ENCODE measurements at places on chromosomes 1 and 21. TPM values are rescaled to one million over a fixed set of nuclear protein-coding genes. Genes with fewer than 3 reads are reported as not detected.

DNA sequence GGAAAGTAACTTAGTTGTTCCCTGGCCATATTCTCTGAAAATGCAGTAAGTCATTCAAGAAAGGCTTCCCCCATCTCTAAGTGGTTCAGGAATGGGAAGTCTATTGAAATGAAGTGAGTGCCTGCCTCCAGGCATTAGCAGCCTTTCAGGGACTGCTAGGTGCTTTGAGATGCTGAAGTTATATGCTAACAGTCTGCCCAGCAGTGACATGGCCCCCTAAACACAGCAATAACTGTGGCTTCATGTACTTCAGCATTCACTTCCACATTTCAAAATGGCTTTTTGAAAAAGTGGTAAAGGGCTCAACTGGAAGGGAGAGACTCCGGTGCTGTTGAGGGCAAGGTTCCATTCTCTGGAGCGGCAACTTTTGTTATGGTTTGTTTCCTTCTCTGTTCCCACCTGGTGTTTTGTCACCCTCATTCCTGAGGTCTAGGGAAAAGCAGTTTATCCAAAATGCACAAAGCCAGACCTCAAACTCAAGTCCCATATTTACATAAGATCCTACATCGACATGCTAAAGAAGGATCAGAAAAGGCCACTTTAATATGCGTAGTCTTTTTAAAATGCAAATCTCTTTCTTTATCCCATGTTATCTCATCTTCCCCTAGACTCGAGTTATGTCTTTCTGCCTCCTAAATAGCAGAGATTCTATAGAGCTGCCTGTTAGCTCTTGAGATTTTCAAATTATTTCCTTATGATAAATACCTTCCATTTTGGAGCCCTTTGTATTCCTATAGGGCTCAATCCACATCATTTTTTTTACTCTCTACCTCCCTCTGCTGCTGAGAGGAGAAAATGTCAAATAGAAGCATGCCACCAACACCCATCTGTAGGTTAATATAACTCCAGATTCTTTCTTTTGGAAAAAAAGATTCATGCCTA lies 34.2 kb upstream of the LRRC8C start:
- no peaks in the 10 kb centered on the region for H3K36me3 ChIP-seq
- no peak overlapping the region for H3K4me3 ChIP-seq
- H3K27me3 ChIP-seq: no peaks in the 10 kb centered on the region
- H3K27ac ChIP-seq: no peak overlapping the region

- peaks cover 61% of the 10 kb centered on the region for H3K4me1 ChIP-seq
- H3K27ac ChIP-seq: peak overlapping the region; percentile 7
- H3K27me3 ChIP-seq: no peaks in the 10 kb centered on the region
- no peak for DNase-seq
Measured at GRCh38 chr1:167645625-167646414, 15.8 kb downstream of the RCSD1 start.

DNA sequence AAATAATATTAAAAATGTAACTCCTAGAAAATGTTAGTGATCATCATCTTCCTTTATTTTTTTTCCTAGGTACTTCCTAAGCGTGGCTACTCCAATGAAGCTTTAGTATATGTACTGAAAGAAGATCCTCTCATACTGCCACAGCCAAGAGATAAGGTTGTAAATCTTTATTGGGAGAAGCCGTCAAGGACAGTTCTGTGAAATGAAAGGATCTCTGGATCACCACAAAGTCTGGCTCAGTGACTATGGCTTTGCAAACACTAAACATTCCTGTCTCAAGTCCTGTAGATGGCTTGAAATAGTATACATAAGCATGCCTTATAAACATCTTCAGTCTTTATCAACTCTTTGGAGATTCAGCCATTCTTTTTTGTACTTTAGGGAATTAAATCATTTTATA lies 61.2 kb upstream of the DPH5 start:
- H3K27me3 ChIP-seq: no peaks in the 10 kb centered on the region
- H3K27ac ChIP-seq: no peak overlapping the region
- DNase-seq: no peak
- H3K4me1 ChIP-seq: no peaks in the 10 kb centered on the region
- H3K4me3 ChIP-seq: no peak overlapping the region

- peaks cover 16% of the 10 kb centered on the region for H3K36me3 ChIP-seq
- H3K4me1 ChIP-seq: peaks cover 3% of the 10 kb centered on the region
- no peaks in the 10 kb centered on the region for H3K27me3 ChIP-seq
Measured at GRCh38 chr1:19156676-19157075, 53.4 kb downstream of the UBR4 start.

- H3K27me3 ChIP-seq: no peaks in the 10 kb centered on the region
- no peak overlapping the region for H3K27ac ChIP-seq
- no peak for DNase-seq
Measured at GRCh38 chr1:115927971-115928370, 48.3 kb upstream of the SLC22A15 start.

GRCh38 chr1:70071601-70072000 lies 133.8 kb downstream of the LRRC40 start:
- H3K4me3 ChIP-seq: no peak overlapping the region
- H3K36me3 ChIP-seq: no peaks in the 10 kb centered on the region
- no peak for DNase-seq
- no peak overlapping the region for H3K27ac ChIP-seq
- H3K4me1 ChIP-seq: no peaks in the 10 kb centered on the region
- H3K27me3 ChIP-seq: no peaks in the 10 kb centered on the region

GRCh38 chr1:216554934-216555333 lies 131.7 kb upstream of the USH2A start:
- no peak for DNase-seq
- H3K27me3 ChIP-seq: no peaks in the 10 kb centered on the region
- no peak overlapping the region for H3K4me3 ChIP-seq
- no peaks in the 10 kb centered on the region for H3K36me3 ChIP-seq

DNA sequence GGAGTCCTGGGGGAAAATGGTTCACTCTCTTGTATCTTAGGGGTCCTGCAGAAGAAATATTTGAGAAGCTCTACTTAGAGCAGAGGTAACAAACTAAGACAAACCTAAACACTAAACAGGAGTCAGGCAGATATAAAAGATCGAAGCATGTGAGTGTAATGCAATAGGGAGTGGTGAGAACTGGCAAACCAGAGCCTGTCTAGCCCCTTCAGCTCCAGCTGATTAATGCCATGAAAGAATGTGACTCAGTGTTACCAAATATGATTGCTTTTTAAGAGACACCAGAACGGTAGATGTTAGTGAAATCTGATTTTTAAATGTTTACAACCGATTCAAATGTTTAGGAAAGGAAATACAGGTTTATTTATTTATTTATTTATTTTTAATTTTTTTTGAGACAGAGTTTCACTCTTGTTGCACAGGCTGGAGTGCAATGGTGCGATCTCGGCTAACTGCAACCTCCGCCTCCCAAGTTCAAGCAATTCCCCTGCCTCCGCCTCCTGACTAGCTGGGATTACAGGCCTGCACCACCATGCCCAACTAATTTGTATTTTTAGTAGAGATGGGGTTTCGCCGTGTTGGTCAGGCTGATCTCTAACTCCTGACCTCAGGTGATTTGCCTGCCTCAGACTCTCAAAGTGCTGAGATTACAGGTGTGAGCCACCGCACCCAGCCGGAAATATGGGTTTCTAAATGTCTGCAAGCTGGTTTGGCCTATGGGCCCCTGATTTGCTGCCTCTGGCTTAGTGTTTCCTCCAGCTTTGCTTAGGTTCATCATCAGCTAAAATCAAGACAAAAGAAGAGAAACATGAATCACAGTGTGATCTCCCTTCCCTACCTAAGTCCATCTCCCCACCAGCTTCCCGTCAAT lies 12.2 kb downstream of the TXNIP start:
- peaks cover 80% of the 10 kb centered on the region for H3K4me1 ChIP-seq
- peak; percentile 31 for DNase-seq
- H3K4me3 ChIP-seq: peak overlapping the region; percentile 45
- peak overlapping the region; percentile 97 for H3K27ac ChIP-seq
- H3K36me3 ChIP-seq: no peaks in the 10 kb centered on the region
- H3K27me3 ChIP-seq: no peaks in the 10 kb centered on the region

GRCh38 chr21:33314111-33314510 lies 10.7 kb upstream of the IFNAR1 start:
- no peak overlapping the region for H3K27ac ChIP-seq
- no peaks in the 10 kb centered on the region for H3K4me1 ChIP-seq
- H3K36me3 ChIP-seq: no peaks in the 10 kb centered on the region
- DNase-seq: no peak
- no peak overlapping the region for H3K4me3 ChIP-seq

ITGB2 gene
- 41.7 TPM for total RNA-seq

FLG2 gene
- total RNA-seq: not detected

SELENBP1 gene
- total RNA-seq: 70.2 TPM

SMYD2 gene
- 112 TPM for total RNA-seq

GJA4 gene
- 41.4 TPM for total RNA-seq
